ENCODE measurements at places on chromosomes 3 and 15.

DNA sequence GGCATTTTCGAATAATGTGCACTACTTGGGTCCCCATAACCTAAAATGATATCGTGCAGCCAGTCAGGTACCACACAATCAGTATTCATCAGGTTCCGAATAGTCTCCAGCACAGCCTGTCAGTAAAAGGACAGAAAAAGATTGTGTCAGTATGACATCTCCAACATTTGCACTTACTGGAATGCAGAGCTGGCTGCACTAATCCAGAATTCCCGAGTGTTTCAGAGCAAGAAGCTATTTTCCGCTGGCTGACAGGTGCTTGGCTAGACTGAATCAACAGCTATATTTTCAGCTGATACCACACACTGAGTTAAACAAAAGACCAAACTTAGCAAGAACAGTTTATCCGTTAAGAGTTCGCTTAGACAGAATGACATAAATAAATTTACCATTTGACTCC, 68.8 kb downstream of the AQR start:
- no peak for DNase-seq

- peak; percentile 4 for DNase-seq
Observed at GRCh38 chr3:137946356-137946973, 63.5 kb upstream of the CLDN18 start.

DNA sequence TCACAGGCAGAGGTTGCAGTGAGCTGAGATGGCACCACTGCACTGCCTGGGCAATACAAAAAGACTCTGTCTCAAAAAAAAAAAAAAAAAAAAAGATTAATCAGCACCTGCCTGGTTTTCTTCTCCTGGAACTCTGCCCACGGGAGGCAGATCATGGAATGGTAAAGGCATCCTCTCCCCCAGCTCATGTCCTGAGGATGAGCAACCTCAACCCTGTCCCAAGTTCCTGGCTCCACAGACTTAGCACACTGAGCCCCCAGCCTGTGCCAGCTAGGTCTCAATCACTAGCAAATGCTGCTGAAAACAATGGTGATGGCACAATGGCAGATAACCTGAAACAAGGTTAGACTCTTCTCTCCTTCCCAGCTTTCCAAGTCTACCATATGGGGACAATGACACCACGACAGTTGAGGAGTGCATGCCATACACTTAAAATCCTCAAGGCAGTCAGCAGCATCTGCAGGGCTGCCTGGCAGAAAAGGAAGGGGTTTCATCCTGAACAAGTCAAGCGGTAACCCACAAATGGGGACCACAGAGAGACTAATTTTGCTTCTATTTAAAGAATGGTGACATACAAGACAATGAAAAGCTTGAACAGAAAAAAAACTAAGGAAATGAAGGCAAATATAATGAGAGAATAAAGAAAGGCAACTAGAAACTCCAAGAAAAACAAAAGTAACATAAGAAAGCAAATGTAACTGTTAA, 4.8 kb downstream of the CLN6 start:
- no peak for DNase-seq

- no peak for DNase-seq
Observed at GRCh38 chr3:160378331-160379109, 20.5 kb downstream of the IFT80 start.

GRCh38 chr3:155270485-155271342, 22.8 kb downstream of the STRIT1 start:
- DNase-seq = no peak

DNA sequence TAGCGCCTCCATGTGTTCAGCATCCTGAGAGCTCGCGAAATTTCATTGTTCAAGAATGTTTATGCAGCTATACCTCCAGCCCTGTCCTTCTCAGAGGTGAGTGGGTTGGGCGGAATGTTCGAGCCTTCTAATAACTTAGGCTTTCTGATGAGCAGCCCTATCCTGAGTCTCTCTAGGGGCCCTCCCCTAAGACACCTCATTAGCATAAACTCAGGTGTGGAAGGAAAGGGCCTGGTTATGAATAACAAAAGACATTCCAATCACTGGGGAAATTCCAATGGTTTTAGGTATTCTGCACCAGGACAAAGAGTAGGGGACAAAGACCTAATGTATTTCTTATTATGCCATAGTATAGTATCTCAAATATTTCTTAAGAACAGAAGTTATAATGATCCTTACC, 138.1 kb upstream of the PDZRN3 start:
- no peak for DNase-seq

- DNase-seq = no peak
Observed at GRCh38 chr15:88605189-88606069, 15.7 kb upstream of the AEN start.

DNA sequence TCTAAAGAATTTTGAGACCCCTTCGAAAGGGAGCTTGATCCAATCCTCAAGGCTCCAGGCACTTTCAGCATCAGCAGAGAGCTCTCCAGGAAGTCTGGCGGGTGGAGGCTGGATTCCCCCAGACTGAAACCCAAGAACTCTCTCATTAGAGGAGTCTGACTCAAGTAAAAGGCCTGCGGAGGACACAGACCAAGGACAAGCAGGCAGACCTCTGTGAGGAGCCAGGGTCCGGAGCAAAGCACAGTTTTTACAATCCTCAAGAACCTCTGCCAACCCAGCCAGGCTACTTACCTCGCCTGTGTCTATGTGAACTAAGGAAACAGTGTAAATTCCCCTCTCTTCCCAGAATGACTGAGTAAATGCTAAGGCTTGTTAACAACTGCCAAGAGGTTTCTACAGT, 86.2 kb downstream of the FBN1 start:
- no peak for DNase-seq

- DNase-seq = no peak
Observed at GRCh38 chr15:44243141-44243540, 45.4 kb upstream of the GOLM2 start.

GRCh38 chr3:66036586-66037148, 2.1 kb downstream of the MAGI1 start:
- no peak for DNase-seq

DNA sequence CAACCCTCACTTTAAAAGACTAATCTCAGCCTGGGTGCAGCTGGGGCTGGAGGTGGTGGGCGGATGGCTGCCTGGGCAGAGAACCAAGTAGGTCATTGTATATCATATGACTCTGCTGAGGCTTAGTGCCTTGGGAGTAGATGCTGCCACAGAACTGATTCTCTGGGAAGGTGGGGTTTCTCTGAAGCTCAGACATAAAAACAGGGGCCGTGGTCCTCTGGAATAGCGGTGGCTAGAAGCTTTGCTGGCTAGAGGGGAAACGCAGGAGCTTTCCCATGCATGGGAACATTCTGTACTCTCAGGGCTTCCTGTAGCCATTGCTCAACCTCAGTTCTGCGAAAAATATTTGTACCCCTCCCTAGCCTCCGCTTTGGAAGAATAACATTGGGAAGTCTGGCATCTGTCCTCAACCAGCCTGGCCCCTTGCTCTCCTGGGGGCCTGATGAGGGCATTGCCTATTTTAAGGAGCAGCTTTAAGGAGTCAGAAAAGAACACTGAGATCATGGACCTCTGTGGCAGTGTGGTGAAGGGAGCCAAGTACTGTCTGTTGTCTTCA, 14.7 kb downstream of the TIMP4 start:
- no peak for DNase-seq

DNA sequence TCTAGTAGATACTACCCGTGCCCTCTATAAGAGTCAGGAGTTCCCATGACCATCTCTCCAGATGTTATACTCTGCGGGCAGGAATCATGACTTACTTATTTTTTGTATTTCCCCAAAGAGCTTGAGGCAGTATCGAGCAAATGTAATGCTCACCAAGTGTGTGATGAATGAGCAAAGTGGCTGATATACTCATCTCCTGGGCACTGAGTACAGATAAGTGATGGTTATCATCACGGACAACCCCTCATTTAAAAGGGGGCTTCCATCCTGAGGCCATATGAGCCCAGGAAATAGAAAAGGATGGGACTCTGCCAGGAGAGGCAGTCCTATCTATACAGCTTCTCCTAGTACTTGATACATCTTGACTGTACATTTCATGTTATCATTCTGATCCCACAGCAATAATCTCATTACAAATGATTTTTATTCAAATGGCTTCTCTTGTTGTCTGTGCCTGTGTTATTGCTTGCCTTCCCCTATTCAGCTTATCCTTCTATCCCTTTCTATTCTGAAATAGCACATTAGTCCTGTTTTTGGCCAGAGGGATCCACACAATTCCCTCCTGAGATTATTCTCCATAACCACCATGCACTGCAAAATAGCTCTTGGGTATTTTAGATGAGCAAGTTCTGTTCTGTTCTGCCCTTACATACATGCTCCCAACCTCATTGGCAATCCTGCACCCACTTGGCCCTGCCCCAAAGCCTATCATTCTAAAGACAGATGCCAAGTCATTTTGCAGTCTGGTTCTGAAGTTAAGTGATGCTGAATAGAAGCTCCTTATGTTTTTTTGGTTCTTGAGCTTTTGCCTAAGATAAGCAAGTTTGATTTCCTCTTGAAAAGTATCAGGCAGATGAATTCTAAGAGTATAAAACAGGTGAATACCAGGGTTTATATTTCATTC, 48.0 kb upstream of the MRPL3 start:
- no peak for DNase-seq

DNA sequence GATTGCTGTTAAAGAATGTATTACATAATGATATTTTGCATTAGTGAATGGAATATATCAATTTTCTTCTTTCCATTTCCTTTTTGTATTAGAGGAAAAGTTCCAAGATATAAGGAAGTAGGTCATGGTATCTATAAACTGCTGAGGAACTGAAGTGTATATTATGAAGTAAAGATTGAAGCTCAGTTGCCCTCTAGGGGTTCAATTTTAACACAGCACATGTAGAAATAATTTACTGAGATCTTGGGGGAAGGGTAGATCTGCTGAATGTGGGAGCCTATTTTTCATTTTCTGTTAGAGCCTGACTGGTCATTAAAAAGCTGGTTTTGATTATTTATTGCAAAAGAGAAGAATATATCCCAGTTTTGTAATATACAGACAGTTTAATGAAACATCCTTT, 45.2 kb downstream of the CMC1 start:
- peak; percentile 63 for DNase-seq

DNA sequence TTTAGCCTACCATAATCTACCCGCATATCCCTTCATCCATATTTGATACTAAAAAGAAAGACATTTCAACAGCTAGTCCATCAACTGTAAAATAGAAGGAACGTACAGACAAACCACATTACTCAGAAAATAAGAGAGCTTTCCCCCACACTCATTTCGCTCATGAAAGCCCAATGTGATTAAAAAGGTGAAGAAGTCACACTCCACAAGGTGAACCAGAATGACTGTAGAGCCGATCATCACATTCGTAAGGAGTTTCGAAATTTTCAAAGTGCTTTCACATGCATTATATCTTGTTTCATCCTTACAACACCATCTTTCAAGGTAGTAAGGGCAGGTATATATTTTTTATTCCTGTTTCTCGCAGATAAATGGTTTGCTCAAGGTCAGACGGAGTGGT, 225.3 kb downstream of the FOXP1 start:
- DNase-seq = peak; percentile 87

- no peak for DNase-seq
Observed at GRCh38 chr3:124981472-124981871, 46.9 kb upstream of the MUC13 start.

- no peak for DNase-seq
Observed at GRCh38 chr3:154307363-154307762, 16.9 kb downstream of the DHX36 start.

GRCh38 chr3:45778761-45779201, 17.6 kb downstream of the SLC6A20 start:
- DNase-seq = no peak

- DNase-seq = no peak
Observed at GRCh38 chr3:4360817-4361216, 57.6 kb downstream of the SETMAR start.

DNA sequence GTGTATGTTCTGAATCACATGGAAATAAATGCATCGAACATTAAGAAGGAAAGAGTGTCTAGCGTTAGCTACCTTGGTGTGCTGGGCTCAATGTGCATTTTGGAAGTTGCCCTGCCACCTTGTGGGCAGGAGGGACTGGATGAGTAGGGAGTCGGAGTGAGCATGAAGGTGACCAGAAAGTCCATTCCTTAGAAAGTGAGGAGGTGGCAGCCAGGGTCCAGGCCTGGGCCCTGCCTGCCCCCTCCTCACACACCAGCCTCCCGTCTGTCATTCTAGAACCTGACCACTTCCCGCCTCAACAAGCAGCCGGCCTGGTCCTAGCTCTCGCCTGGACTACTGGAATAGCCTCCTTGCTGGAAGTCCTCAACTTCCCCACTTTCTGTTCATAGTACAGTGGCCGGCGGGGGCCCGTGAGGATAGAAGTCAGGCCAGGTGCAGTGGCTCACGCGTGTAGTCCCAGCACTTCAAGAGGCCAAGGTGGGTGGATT, 10.2 kb upstream of the GATA2 start:
- no peak for DNase-seq

DNA sequence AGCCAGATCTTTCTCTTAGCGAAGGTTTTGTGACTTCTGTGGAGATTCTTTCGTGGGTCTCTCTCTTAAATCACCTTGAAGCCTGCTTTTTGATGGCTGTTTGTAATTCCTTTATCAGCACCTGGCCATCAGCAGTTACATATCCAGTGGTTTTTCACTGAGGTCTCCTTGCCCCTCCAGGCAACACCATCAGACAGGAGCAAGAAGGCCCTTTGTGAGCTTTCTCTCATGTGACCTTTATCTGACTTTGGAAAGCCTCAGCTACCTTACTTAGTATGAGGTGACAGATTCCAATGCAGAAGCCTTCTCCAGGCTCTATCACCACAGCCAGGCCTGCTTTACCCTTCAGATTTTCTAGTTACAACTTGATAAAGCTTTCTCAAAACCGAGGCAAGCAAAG, 30.0 kb upstream of the P3H2 start:
- DNase-seq = no peak

GRCh38 chr3:39158148-39158715, 4.8 kb upstream of the CSRNP1 start:
- no peak for DNase-seq

GRCh38 chr3:186849374-186849975, 7.0 kb downstream of the ADIPOQ start:
- no peak for DNase-seq

- DNase-seq = peak; percentile 11
Observed at GRCh38 chr3:33848624-33849347, 50.4 kb downstream of the PDCD6IP start.

GRCh38 chr15:65982627-65983322, 113.5 kb downstream of the RAB11A start:
- DNase-seq = no peak

- DNase-seq = peak; percentile 58
Observed at GRCh38 chr3:160400030-160400701, 716 bp downstream of the SMC4 start.

- DNase-seq = no peak
Observed at GRCh38 chr3:163785693-163786092, 1292.6 kb downstream of the SI start.

- DNase-seq = no peak
Observed at GRCh38 chr3:23377928-23378672, 175.0 kb downstream of the UBE2E2 start.

GRCh38 chr3:71063773-71064290, 519.7 kb downstream of the FOXP1 start:
- DNase-seq = peak; percentile 40

DNA sequence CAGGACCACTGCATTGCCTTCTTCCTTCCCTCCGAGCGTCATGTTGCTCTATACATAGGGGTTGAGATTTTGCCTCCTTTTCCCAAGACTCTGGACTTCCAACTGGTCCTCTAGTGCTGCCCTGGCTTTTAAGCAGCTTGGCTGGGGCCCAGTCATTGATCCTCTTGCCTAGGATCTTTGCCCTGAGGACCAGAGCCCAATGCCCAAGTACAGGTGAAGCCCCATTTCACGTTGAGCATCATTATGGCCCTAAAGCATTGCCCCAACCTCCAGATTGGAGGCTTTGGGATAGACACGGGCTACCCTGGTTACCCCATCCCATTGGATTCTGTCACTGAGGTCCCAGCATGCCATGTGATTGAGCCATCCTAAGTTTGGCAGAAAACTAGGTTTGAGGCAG, 47.7 kb downstream of the CYP19A1 start:
- DNase-seq = no peak
